ENCODE measurements at places on chromosomes 7 and 10.

GRCh38 chr7:148177972-148178371 lies 412.6 kb upstream of the C7orf33 start:
- DNase-seq, result no peak

- peak; percentile 64 for DNase-seq
Measured at GRCh38 chr10:132397036-132397541, at the start of gene PWWP2B. PWWP2B (plus strand) TSS chr10:132397200; CDS start chr10:132397227, 27 bp downstream.

- DNase-seq, result no peak
Measured at GRCh38 chr7:114508086-114508485, 93.5 kb downstream of the FOXP2 start.

GRCh38 chr7:44050915-44051560 lies 6.5 kb downstream of the DBNL start:
- DNase-seq, result no peak

DNA sequence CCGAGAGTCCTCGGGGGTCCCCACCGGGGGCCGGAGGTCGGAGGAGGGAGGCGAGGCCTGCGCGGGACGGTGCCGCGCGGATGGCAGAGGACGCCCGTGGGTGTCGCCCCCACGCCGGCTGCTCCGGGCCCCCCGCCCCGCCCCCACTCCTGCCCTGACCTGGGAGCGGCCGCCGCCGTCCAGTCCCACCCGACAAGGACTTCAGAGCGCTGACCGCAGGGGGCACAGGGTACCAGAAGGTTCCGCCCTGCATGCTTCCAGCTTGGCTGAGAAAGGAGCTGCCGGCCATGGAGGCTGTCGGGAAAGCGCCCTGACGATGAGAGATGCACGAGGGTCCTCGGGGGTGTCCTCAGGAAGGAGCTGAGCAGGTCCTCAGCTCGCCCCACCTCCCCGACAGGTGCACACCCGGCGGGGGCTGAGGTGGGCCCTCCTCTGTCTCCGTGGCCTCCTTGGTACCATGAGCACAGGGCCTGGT lies 57.0 kb upstream of the DNAJB6 start:
- DNase-seq, result no peak

DNA sequence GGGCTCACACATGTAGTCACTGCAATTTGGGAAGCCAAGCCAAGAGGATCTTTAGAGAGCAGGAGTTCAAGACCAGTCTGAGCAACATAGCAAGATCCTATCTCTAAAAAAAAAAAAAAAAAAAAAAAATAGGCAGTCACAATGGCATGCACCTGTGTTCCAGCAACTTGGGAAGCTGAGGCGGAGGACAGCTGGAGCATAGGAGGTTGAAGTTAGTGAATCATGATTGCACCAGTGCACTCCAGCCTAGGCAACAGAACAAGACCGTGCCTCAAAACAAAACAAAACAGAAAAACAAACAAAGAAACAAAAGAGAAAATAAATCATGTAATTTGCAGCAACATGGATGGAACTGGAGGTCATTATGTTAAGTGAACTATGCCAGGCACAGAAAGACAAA lies 33.6 kb upstream of the BICC1 start:
- DNase-seq, result no peak

- no peak for DNase-seq
Measured at GRCh38 chr10:113067501-113067900, 117.5 kb downstream of the TCF7L2 start.

Measured in T-helper 9 cell (primary cell).